ENCODE measurements at places on chromosomes 12 and 14.

DNA sequence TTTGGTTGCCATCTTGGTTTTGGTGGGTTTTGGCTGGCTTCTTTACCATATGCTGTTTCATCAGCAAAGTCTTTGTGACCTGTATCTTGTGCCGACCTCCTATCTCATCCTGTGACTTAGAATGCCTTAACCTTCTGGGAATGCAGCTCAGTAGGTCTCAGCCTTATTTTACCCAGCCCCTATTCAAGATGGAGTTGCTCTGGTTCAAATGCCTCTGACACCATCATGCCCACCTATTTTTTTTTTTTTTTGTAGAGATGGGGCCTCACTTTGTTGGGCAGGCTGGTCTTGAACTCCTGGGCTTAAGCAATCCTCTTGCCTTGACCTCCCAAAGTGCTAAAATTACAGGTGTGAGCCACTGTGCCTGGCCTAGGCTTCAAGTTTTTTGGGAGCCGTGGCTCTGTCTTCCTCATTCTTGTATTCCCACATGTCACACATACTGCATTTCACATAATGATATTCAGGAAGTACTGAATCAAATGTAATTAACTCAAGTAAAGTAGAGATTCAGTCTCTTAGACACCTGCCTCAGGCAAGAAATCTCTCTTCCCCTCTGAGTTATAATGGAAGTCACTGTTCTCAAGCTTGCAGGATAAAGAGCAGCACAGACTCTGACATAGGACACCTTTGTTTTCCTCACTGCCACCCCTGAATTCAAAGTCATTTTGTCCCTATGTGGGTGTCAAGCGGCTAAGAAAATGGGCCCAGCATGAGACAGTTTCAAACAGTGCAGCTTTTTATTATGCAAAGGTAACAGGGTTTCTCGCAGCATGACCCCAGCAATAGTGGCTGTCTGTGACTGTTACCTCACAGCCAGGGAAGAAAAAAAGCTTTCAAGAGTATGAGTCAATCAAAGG lies 159.0 kb downstream of the PTPN11 start:
- DNase-seq, result no peak

DNA sequence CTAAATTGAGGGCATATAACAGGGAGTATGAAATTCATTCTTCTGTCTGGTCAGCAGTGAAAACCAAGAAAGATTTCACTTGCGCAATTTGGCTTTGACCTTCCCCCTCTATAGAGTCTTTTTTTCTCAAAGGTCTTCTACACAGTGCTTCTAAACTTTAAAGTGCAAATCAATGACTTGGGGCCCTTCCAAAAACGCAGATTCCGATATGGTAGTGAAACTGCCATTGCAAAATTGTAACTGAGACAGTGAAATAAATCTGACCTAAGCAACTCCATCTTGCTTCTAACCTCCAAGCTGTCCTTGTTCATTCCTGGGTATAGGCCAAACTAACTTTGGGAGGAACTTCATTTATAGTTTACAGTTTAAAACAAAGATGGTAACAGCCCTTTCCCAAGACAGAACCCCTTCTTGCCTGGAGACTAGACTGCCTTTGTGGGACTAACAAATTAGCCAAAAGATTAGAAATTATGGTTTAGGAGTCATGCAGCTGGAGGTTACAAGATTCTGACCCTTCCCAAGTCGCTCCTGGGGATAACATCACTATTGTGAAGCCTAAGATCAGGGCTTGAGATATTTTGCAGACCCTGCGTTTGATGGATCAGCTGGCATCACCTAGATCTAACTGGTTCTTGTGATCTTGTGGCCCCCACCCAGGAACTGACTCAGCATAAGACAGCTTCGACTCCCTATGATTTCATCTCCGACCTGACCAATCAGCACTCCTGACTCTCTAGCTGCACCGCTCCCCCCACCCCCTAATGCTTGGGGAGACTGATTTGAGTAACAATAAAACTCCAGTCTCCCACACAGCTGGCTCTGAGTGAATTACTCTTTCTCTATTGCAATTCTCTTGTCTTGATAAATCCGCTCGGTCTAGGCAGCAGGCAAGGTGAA lies 5.0 kb downstream of the SLC25A21 start:
- no peak for DNase-seq

GRCh38 chr14:55819610-55820304 lies 239.8 kb downstream of the KTN1 start:
- no peak for DNase-seq

DNA sequence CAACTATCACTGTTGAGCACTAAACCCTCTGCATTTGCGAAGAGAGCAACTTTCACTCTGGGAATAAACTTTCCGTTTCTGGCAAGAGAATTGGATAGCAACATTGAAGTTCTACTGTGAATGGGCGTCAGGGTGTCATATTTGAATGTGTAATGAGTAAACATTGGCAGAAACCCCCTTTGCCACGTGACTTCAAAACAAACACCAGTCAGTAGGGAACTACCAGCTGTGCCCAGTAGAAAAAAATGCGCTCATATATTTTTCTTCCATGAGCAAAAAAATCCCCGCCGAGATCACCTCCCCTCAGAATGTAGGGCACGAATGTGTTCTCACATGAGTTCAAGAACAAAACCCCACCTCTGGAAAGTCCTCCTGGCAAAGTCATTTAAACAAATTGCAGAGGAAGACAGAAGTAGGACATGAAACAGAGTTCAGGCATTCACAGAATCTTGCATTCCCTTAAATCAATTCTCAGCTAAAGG lies 80.6 kb downstream of the BTG1 start:
- no peak for DNase-seq

GRCh38 chr12:12794686-12795085 lies 9.2 kb downstream of the APOLD1 start:
- no peak for DNase-seq

DNA sequence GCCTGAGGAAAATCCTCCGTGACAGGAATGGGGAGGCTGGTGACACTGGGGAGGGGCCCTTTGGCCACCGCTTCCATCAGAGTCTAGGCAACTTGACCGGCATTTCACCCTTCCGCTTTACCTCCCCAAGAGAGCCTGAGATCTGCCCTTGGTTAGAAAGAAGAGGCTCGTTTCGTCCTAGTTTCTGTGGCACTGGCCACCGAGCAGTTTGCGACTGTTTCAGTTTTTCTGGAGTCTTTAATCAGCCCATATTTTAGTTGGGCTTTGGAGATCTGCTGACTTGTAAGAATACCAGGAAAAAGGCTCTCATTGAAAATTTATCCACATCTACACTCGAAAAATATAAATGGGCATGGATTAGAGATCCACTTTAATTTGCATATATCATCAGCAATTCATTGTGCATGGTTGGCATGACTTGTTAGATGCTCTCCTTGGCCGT lies 414 bp upstream of the ANKS1B start:
- no peak for DNase-seq

- DNase-seq, result peak; percentile 46
Measured at GRCh38 chr14:22314183-22314820, 274.7 kb downstream of the DAD1 start.

GRCh38 chr12:14048941-14049545 lies 67.6 kb upstream of the GRIN2B start:
- DNase-seq, result no peak

- DNase-seq, result no peak
Measured at GRCh38 chr14:77579780-77580179, 36.7 kb downstream of the SPTLC2 start.

DNA sequence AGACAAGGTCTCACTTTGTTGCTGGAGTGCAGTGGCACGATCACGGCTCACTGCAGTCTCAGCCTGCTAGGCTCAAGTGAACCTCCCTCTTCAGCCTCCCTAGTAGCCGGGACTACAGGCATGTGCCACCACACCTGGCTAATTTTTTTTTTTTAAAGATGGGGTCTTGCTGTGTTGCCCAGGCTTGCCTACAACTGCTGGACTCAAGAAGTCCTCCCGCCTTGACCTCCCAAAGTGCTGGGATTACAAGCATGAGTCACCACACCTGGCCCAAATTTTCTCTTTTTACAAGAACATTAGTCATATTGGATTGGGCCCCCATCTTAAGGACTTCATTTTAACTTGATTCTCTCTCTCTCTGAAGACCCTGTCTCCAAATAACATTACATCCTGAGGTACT lies 7.0 kb upstream of the HECTD4 start:
- DNase-seq, result no peak

DNA sequence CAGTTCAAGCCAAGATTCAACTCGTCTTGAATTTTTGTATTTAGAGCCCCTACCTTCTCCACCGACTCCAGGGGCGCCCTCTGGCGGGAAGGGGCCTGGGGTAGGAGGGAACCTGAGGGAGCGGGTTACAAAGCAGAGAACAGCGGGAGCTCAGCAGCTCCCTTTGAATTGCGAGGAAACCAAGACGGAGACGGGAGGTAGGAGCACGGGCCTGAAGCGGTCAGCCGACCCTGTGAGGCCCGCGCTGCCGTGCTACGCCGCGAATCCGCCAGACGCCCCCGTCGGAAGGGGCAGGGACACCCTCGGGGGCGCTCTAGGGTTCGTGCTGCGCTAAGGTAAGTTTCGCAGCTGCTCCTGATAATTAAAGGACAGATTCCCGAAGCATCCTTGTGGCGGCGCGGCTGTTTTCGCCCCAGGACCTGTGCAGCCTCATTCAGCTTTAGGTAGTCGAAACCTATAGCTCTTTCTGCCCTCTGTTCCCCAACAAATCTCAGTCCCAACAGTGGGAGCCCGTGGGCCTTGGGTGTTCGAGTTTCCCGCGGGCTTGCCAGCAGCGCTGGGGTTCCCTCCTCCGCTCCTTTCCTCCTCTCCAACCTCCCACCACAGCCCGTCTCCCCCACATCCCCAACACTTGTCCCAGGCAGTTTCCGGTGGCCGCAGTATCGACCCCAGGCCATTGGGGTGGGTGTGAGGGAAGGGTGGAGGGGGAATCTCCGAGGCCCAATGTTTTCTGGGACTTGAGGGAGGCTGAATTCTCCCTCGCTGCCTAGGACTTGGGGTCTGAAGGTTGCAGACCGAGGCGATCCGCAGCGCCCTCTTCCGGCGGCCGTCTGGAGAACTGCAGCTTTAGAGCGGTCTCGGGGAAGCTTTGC lies 5.1 kb upstream of the NKX2-1 start:
- no peak for DNase-seq

GRCh38 chr12:65232476-65233077 lies 45.9 kb upstream of the MSRB3 start:
- no peak for DNase-seq

DNA sequence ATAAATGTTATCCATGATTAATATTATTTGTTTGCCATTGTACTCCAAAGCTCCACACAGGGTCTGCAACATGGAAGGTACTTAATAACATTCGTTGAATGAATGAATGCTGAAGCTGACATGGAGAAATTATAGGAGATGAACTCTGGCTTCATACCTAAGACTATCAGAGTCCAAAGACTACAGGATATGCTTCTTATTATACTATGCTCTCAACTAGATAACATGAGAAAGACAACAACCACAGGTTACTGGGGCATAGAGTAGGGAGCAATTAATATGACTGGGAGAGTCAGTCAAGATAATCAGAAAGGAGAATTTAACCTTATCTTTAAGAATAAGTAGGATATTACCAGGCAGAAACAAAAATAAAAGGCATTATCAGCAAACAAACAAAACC lies 236.3 kb upstream of the SOX5 start:
- no peak for DNase-seq

DNA sequence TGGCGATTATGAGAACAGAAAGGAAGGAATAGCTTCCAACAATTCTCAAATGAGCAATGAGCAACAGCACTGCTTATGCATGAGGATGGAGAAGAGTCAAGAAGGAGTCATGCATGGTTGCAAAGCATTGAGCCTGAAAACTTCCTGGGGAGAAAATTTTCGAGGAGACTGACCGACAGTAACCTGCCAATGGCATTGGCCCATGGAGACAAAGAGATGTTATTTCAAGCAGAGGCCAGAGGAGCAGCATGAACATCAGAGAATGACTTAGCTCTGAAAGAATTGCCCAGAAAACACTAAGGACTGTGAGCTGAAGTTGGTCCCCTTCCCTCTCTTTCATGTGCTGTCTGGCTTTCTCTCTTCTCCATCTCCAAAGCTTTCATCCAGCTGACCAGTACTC lies 343.4 kb downstream of the ADAMTS20 start:
- peak; percentile 36 for DNase-seq

DNA sequence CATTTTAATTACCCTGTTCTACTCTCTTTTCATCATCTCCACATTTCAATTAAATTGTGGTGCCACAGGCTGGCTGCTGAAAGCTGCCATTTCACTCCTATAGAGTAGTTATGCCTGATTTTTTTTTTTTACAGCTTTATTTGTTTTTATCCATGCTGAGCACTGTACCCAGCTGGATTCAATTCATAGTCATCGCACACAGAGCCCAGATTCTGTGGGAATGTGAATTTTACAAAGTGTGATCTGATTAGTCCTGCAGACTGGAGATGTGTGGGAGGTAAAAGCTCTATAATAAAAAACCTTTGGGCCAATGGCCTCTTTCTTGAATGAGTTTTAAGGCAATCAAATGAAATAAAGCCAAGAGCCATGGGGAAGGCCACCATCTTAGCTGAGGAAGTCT lies 190.2 kb downstream of the ANO4 start:
- no peak for DNase-seq

DNA sequence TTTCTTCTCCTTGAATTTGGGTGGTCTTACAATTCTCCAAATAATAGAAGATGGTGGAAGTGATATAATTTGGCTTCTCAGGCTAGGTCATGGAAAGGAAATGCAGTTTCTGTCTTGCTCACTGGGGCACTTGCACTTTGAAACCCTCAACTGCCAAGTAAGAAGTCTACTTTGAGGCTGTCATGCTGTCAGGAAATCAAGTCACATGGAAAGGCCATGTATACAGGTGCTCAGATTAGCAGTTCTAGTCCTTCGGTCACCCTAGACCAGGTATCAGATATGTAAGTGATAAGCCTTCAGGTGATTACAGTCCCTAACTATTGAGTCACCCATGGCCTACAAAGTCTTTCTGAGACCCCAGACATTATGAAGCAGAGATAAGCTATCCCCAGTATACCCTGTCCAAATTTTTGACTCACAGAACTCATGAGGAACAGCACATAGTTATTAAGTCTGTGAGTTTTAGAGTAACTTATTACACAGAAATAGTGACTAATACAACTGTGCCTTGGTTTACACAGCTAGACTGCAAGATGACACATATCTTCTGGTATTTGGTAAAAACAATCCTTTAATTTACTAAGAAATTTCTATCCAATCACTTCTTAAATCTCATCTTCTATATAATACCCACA lies 26.3 kb upstream of the BBS10 start:
- no peak for DNase-seq

DNA sequence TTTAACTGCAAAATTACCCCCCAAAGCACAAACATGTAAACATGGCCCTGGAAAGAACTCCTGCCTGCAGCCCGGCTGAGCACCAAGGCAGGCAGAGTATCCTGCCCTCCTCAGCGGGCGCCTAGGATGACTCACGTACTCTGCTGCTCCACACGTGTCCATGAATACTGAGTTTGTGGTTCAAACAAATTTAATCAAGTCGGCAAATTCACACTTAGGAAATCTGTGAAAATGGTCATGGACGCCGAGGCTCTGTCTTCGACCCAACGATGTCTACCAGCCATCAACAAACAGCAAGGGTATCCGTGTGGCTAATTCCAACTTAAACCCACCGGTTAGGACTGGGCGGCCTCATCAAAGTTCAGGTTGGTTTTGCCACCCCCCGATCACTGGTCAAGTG lies 25.5 kb downstream of the GOLGA3 start:
- DNase-seq, result no peak

- peak; percentile 46 for DNase-seq
Measured at GRCh38 chr14:61033054-61033453, 52.0 kb downstream of the SLC38A6 start.
